Left forelimb (tissue), 1 donor: ENCODE measurements at places on chromosomes 3 and 15.
A peak's percentile ranks its signal among the peaks of the same experiment; 100 is the strongest.

DNA sequence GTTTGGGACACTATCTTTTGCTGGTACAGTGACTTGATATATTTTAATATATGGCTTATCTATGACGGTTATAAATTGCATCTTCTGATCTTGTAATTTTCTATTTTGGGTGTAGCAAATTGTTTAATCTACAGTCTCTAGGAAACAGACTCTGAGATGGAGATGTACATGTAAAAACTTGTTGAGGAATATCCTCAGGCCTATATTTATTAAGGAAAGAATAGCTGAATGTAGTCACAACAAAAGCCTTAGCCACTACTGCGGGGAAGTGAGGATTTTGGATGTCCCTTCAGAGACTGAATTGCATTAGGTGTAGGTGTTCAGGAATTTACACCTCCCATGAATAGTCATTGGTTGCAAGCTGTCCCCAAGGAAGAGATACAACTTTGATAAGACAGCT is 13.8 kb upstream of the OR5K3 start:
- DNase-seq, result no peak

- DNase-seq, result peak; percentile 15
Observed at GRCh38 chr3:127165694-127166485, 27.0 kb upstream of the PRR23E start.

GRCh38 chr3:168216851-168217250 is 121.1 kb upstream of the GOLIM4 start:
- no peak for DNase-seq

DNA sequence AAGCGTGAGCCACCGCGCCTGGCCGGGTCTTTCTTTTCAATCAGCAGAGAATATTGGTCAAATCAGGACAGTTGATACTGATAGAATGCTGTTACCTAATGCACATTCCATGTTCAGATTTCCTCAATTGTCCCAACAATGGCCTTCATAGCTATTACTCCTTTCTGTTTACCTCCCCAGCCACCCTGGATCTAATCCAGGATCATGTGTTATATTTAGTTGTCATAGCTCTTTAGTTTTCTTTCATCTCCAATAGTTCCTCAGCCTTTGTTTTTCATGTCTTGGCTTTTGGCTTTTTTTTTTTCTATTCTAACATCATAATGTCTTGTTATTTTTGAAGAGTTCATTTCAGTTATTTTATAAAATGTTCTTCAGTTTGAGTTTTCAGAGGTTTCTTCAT is 14.6 kb downstream of the USP3 start:
- DNase-seq, result no peak

GRCh38 chr3:134334901-134335280 is 39.4 kb downstream of the AMOTL2 start:
- DNase-seq, result no peak

DNA sequence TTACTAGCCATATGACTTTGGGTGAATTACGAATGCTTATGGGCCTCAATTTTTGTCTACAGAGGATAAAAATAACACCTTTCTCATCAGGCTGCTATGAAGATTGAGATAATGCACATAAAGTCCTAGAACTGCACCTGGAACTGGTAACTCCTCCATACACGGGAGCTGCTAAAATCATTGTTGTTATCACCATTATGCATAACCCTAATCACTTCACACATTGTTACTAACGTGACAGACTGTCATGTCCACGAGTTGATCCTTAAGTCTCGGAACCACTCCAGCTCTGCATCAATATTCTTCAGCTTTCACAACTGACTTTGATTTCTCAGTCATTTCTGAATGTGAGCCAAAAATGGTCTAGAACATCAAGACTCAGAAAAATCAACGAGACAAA is 64.1 kb downstream of the RFTN1 start:
- DNase-seq, result no peak

DNA sequence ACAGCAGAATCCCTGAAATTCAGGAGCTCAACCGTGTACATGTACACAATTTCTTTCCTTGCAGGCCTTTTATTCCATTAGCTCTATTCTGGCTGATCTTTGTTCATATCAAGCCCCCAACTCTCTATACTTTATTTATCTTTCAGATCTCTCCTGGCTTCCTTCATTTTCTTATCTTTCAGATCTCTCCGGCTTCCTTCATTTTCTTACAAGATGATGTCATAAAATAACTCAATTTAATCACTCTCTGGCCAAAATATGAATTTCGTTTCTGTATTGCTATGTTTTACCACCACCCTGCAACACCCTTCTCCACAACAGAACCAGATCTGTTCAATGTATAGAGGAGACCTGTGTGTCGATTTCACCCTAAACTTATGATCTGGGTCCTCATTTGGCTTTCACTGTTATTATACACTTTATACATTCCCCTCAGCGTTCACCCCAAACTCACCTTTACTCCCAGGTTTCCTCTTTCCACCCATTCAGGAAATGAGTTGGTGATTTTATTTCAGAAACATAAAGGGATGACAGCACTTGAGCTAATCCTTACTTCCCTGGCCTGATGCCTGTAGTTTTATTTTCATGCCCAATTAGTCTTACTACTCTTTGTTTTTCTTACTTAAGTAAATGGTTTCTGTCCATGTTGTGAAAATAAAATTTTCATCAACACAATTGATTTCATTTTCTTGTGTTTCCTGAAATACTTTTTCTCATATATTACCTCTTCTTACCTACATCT is 195.5 kb downstream of the BCHE start:
- DNase-seq, result no peak

- no peak for DNase-seq
Observed at GRCh38 chr15:99105514-99106341, 848 bp downstream of the SYNM start.

GRCh38 chr3:30370681-30371271 is 235.6 kb upstream of the TGFBR2 start:
- DNase-seq, result no peak

DNA sequence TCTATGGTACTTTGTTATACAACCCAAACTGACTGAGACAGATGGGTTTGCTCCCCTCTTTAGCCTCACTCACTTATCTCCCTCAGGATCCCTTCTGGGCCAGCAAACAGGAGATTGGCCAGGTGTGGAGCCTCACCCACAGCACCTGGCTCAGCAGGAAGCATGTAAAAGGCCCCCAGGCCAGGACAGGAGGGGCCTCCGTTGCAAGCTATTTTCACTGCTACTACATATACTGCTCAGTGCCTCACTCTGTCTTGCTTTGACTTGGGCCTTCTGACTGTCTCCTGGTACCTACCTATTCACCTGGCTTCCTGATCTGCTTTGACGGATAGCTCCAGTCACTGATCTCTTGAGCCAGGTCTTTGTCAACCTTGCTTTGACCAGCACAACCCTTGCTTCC is 20.4 kb upstream of the TPM1 start:
- no peak for DNase-seq

GRCh38 chr3:188320757-188321156 is 166.8 kb downstream of the LPP start:
- DNase-seq, result no peak

GRCh38 chr15:55928955-55929354 is 64.5 kb downstream of the NEDD4 start:
- DNase-seq, result no peak

DNA sequence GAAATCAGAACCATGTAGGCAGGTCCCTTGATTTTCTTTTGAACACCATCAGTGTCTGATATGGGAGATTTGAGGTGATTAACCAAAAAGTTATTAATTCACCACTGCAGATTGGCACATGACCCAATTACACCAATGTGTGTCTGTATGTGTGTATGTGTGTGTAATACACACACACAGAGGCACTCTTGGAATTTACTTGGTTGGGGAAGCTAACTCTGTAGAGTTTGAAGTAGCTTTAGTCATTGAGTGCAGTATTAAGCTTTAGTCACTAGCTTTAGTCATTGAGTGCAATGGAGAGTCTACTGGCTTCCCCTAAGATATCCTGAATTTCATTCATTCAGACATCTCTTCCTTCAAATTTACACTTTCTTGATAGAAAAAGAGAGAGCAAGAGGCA is 109.4 kb upstream of the C15orf61 start:
- no peak for DNase-seq

DNA sequence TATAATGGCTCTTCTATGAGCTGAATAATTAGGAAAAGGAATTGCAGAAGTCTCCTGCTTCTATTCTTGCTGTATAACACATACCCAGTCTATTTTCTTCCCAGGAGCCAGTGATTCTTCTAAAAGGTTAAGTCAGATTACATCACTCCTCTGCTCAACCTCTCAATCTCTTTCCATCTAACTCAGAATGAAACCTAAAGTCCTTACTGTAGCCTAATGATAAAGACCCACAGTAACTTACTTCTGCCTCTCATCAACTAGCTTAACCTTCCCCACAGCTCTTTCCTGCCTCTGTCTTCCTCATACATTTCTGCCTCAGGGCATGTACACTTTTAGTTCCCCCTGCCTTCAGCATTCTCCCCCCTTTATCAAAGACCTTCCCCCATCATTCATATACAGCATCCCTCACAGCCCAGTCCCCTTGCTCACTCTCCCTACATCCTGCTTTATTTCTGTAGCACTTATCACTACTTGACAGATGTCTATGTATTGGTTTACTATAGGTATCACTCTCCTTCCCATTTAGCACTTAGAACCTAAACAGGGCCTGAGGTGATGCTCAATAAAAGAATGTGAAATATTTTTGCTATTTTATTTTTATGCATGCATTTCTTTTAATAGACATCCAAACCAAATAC is 28.5 kb upstream of the CMTM6 start:
- no peak for DNase-seq

DNA sequence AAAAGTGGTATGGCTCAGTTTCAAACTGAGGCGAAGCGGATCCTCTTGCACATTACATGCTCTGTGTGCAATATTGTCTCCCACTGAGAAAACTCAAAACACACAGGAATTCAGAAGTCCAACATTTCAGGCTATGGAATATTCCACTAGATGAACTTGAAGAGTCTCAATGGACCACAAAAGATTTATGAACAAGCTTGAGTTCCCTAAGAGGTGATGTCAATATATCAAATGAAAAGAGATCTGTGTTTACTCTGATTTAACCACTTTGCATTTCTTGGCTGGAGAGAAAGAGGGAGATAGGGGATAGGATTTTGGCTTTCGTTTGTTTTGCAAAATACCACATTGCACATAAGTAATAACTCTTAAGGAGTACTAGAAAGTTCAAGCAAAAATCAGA is 20.3 kb downstream of the PDZRN3 start:
- no peak for DNase-seq

DNA sequence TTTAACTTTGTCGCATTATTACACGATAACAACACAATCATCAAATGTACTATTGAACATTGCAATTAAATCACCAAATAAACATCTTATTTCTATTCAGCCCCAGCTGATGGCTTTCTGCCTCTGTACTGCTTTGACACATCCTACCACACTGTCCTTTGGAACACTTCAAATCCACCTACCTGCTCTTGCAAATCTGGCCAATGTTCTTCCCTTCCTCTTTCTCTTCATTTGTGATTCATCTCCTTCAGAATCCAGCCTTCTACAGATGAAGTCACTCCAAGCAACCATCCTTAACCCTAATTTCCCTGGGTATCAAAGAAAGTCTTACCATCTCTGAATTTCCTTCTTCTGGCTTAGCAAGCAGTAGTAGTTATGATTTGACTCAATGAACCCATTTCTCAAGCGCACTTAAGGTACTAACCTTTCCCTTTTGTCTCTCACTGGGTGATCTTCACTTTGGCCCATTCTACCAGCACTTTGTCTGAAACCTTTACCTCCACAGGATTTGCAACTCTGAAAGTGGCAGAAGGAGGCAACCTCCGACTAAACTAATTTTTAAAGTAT is 502.9 kb downstream of the FOXP1 start:
- no peak for DNase-seq

DNA sequence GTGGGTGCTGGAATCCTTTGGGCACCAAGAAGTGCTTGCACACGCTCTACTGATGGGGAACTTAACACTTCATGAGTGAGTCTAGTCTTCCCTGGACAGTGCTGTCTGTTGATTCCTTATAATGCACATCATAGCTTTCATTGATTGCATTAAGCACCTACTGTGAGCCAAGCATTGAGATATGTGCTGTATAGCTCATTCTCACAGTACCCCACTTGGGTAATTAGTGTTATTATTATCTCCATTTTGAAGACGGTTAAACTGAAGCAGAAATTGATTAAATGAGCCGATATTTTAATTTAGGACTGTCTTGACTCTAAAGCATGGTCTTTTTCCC is 504 bp upstream of the PDHB start:
- DNase-seq, result no peak

GRCh38 chr3:64218329-64218728 is 6.9 kb downstream of the PRICKLE2 start:
- no peak for DNase-seq

GRCh38 chr3:51622413-51622812 is 48.6 kb upstream of the TEX264 start:
- DNase-seq, result no peak

- no peak for DNase-seq
Observed at GRCh38 chr3:172980849-172981248, 160.2 kb downstream of the SPATA16 start.
